ENCODE measurements at places on chromosomes 1 and 21.

DNA sequence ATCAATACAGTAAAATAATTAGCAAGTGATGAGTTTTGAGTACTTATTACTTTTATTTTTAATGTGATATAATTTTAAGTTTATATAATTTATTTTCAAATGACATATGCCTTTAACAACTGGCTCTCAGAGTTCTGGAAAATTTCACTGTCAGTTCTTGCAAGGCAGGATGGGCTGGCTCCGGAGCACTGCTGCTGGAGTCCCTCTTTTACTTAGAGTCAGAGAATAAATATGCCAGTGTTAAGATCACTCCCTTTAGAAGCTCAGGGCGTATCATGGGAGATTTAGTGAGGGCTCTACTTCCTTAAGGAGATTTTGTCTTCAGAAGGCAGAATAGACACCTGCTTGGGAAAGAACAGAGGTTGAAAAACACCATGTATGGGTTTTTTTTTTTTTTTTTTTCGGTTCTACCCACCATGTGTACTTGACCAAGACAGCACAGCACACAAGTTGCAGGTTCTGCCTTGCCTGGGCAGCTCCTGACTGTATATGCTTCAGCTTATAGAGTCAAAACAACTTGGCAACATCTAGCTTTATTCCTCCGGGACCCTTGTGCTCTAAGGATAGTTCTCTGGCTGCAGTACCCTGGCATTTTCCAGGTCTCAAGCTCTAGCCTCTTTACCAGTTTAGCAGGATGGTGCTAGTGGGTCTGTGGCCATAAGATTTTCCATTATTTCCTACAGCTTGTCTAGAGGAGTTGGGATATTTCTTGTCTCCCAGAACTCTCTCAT lies 29.7 kb upstream of the FMOD start:
- DNase-seq = peak; percentile 62

GRCh38 chr1:24771574-24771973 lies 26.3 kb downstream of the CLIC4 start:
- DNase-seq = no peak

DNA sequence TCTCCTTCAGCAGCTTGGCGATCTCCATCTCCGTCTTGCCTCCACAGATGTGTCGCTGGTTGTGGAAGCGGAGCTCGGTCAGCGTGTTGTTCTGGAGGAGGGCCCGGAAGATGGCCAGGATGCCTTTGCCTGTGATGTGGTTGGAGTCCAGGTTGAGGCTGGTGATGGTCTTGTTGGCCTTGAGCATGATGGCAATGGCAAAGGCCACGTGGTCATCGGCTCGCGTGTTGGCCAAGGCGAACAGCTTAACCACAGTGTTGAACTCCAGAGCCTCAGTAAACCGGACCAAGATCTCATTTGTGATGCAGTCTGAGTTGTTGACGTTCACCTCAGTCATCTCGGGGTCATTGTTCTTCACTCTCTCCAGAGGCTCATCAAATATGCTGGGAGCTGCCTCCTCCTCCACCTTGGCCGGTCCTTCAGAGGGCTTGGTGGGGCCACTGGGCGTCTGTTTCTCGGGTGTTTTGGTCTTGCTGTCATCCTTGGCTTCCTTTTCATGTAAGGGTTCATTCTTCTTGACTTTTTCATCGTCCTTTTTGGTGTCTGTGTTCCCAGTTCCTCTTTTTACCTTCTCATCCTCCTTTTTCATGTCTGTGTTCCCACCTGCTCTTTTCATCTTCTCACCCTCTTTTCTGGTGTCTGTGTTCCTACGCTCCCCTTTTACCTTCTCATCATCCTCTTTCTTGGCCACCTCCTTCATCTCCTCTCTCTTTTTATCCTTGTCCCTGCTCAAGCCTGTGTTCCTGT lies 11.2 kb downstream of the SHISA4 start:
- no peak for DNase-seq

- no peak for DNase-seq
These were observed 838 bp upstream of the RSRP1 start for GRCh38 chr1:25247829-25248754.

DNA sequence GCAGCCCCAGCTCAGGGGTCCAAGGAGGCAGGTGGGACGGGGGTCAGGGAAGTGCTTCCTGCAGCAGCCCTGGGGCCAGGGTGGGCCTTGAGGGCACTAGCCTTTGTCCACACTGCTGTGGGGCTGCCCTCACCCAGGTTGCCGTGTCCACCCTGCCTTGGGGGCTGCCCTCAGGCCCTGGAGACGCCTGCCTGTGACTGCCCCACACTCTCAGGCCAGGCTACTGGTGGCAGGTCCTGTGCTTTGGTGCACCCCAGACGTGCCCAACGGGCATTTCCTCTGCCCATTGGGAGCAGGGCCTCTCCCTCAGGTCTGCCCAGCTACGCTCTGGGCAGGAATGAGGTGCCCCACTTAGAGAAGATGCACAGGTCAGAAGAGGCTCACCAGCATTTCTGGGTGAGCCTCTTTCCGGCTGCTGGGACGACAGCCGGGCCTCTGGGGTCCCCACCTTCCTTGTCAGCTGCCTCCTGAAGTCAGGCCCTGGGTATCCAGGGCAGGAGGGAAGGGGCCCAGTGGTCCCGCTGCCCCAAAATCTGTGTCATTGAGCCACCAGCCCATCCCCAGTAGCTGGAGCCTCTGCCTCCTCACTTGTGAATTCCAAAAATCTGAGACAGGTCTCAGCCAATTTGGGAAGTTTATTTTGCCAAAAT lies 2.7 kb upstream of the MMEL1 start:
- DNase-seq = no peak

DNA sequence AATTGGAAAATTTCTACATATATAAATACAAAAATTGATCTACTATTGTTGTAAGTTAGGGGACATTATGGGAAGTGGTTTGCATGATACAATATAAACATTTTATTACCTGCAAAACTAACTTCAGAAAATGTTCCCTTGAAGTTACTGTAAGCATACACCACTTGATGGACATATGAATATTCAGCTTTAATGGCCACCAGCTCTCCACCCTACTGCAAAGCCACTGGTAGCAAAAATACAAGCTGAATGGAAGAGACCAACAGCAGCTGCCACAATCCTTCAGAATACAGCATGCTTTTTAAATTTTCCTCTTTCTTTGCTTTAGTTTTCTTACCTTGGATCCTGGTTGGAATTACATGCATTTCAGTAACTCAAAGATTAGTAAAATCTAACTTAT lies 69.8 kb downstream of the COQ8A start:
- no peak for DNase-seq

DNA sequence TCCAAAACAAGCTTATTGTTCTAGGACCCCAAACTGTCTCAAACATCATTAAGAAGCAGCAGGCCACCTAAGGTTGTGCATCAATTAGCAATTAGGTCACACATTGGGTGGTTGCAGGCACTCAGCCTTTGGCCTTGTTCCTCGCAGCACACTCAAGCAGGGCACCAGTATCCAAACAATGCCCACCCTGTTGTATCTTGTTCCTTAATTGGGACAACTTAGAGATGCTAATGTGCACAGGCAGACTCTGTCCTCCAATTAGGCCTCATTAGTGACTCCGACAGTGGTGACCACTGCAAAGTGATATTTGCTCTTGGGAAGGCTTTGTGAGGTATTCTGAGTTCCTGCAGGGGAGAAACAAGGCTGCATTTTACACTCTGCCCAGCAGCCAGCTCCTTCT lies 515.1 kb upstream of the PTBP2 start:
- no peak for DNase-seq

DNA sequence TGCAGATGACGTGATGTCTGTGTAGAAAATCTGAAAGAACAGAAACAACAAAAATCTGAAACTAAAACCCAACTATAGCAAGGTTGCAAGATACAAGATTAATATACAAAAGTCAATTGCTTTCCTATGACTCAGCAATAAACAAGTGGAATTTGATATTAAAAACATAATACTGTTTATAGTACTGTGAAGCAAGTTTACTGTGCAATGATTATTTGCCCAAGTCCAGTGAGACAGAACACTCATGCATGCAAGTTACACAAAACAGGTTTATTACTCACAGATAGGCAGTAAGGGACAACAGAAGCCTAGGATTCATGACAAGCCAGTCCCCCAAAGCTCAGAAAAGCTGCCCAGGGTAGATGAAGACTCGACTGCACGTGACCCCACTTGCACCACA lies 62.4 kb upstream of the RAB4A start:
- DNase-seq = no peak

DNA sequence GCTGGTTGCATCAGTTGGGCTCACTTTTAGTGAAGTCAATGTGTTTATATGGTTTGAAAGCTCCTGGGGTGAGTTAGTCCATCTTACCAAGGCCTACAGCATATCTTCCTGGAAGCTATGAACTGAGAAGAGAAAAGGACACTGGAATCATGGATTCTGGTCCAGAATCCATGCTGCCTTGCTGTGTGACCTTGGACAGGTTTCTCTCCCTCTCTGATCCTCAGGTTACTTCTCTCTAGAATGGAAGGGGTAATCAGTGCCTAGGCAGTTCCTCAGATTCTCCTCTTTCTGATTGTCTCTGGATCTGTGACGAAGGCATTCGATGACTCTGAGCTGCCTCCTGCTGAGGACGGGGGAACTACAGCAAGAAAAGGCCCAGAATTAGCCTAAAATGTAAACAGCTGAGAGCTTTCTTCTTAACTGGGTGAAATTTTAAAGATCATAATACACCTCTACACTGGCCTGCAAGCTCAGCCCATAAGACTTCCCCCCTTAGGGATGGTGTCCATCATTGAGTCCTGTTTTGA lies 425.0 kb upstream of the VAMP3 start:
- no peak for DNase-seq

- DNase-seq = no peak
These were observed 16.9 kb upstream of the PTTG1IP start for GRCh38 chr21:44890338-44890931.

DNA sequence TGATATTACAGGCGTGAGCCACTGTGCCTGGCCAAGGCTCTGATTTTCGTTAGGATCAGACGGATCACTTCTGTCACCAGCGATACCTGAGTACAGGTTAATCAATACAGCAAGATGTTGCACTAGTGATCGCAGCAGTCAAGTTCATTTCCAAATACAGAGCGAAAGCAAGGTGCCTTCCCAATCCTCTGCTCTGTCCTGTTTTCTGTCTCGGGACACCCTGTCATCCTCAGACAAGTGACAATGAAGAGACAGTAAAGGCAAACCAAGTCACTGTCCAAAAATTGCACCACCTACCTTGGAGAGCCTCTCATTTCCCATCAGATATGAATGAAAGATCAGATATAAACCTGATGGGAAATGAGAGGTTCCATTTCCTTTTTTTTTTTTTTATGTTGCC lies 5.6 kb upstream of the CLDN14 start:
- DNase-seq = no peak

DNA sequence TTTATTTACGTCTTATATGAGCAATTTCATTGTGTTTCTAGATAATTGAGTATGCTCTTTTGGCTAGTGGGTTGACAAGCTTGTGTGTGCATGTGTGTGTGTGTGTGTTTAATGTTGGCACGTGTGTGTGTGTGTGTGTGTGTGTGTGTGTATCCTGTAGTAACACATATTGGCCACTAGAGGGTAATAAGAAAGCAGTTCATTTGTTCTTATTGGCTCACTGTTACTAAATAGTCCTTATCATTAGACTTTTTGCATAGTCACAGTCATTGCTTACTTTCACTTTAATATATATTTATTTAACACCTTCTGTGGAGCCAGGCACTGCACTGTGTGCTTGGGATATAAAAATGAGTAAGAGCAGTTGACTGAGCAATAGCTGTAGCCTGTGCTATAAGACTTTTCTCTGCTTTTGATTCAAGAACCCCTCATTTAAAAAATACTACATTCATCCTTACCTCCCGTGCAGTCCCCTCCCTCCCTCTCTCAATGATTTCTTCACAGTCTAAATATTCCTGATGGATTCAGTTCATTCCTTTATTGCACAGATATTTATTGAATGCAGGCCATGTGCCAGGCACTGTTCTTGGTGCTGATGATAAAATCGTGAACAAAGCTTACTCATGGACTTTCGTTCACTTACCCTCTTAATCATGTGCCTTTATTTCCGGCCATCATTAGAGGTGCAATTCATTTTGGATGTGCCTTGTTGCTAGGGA lies 96.7 kb downstream of the DYRK1A start:
- DNase-seq = peak; percentile 55

DNA sequence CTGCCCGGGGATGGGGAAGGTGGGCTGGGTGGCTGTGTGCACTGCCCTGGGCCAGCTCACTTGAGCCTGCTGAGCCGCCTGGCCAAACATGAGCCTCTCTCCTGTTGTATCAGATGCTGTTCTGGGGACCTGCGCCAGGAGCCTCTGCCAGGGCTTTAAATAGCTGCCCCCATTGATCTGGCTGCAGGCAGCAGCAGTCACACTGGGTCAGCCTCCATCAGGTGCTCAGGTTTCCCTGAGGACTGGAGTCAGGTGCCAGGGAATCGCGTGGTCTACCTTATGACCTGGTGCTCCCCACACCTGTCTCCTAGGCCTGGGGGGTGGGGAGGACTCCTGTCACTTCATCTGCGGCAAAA lies 700 bp upstream of the CCDC28B start:
- DNase-seq = no peak

GRCh38 chr1:29488794-29489311 lies 252.5 kb downstream of the PTPRU start:
- DNase-seq = no peak

All from OCI-LY7 (cell line).